ENCODE measurements at places on chromosomes 2 and 18.

GRCh38 chr2:216768908-216769411 lies 73.6 kb upstream of the IGFBP5 start:
- no peak for DNase-seq

- DNase-seq: no peak
Measured at GRCh38 chr18:42048158-42048557, 93.1 kb downstream of the PIK3C3 start.

DNA sequence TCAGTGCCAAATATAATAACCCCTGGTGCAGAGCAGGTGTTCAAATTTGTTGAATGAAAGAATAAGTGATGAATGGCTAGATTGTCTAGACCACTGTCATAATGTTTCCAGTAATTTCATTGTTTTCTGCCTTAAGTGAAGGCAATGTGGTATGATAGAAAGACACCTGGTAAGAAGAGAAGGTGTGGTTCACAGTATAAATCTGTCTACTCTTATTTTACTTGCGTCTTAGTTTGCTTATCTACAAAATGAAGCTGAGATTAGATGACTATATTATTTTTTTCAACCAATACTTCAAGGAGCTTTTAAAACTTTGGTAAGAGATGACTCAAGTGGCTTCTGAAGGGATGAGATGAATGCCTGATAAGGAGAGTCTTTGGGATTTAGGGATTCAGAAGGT lies 788.4 kb downstream of the EPHA4 start:
- no peak for DNase-seq

DNA sequence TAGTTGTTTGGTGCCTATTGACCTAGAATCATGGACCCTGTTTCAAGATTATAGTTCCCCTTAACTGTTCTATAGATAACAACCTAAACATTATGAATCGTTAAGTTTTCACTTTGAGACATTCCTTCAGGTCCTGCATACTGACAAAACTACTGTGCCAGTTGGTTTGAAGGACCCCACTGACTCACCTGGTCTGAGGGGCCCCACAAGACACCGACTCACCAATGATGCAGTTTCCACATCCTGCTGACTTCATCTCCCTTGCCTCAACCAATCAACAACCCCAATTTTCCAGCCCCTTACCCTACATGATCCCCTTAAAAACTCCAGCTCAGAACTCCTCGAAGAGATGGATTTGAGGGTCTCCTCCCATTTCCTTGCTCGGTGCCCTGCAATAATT lies 89.6 kb upstream of the CCDC141 start:
- DNase-seq: no peak

- DNase-seq: no peak
Measured at GRCh38 chr2:41900101-41900577, 147.7 kb upstream of the PKDCC start.

DNA sequence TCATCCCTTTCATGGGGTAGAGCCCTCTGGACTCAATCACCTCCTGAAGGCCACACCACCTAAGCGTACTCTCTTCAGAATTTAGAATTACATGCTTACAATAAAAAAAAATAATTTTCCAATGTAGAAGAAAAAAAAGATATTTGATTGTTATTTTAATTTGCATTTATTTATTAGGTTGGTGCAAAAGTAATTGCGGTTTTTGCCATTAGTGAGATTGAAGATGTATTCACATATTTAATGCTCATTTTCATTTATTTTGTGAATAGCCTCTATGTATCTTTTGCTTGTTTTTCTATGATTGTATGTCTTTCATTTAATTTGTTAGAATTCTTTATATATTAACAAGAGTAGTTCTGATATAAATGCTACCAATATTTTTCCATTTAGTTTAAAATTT lies 220.5 kb downstream of the RND3 start:
- DNase-seq: no peak

- peak; percentile 51 for DNase-seq
Measured at GRCh38 chr2:232668805-232669444, 28.2 kb upstream of the GIGYF2 start.

DNA sequence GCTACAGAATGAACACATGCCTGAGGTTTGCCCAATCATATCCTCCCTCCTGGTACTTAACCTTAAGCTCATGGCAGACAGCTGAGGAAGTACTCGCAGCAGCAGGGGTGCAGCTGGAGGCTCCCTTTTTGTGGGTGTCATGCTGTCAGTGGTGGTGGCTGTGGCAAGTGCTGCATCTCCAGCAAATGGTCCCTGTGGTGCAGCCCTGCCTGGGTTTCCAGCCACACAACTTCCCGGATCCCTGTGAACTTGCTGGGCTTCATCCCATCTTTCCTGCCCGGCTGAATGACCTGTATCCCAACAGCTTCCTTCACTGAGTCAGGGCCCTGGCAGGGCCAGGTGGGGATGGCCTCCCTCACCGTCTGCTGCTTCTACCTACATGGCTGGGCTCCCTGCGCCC lies 5.0 kb downstream of the TMEM185B start:
- DNase-seq: no peak

GRCh38 chr2:97766567-97766966 lies 53.2 kb downstream of the ZAP70 start:
- no peak for DNase-seq

DNA sequence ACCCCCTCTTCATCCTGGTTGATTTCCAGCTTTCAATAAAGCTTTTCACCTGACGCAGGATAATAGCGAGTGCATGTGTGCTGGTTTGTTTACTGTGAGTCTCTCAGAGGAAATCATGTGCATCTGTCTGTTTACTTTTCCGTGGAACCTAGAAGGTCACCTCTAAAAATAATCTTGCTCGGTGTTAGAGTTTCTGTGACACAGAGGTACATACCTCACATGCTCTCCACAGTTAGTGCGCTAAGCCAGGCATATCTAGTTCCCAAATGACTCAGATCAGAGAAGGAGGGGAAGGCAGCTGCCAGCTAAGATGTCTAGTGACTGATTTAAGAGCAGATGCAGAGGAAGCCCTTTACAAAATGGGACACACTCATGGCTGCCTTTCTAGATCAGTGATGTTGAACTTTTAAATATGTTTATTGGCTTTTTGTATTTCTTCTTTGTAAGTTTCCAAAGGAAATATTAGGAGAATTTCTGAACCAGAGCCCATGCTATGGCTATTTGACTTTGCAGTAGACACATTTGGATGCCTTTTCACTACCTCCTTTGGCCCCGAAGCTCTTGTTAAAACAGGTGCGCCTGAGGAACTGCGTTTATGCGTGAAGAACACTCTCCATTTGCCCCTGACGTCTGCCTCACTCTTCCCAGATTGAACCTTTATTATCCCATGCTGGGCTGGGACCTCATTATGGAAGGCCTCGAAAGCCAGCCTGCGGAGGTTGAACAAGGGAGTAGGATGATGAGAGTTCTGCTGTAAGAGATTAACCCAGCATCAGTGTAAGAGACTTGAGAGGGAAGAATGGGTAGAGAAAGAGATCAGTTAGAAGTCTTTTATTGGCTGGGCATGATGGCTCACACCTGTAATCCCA lies 145.6 kb downstream of the FAM161A start:
- no peak for DNase-seq

GRCh38 chr2:78541088-78541450 lies 484.4 kb upstream of the REG3G start:
- no peak for DNase-seq

Measured in C1 segment of cervical spinal cord (tissue), 14 donors.